ENCODE measurements at places on chromosomes 4 and X.

DNA sequence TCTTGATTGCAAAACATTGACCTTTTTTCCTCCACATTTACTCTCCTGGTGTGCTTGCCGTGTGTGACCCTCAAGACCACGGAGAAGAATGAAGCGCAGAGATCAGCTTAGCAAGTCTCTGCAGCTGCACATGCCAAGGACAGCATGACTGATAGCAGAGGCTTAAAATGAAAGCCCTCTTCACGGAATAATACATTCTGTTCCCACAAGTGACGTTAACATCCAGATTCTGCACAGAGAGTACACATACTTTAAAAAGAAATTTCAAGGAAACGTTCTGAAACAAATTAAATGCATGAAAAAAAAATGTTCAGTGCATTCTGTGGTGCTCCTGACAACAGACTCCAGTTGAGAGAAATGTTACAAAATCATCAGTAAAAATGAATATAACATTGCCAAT is 60.9 kb downstream of the SLC7A11 start:
- no peak for DNase-seq

DNA sequence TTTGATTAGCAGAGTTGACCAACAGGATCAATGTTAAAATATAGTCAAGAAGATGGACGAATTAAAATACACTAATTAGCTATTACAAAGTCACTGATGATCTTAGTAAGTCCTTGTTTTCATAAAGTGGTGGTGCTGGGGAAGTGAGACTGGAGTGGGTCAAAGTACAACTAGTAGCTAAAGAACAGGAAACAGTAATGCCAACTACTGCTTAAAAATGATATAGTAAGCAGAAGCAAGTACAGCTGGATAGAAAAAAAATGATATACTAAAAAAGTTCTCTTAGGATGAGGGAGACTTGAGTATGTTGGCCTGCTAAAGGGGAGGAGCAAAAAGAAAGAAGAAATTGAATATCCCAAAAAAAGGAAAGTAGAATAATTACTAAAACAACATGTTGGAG is 580.8 kb upstream of the FTHL17 start:
- no peak for DNase-seq

- DNase-seq, result no peak
Observed at GRCh38 chr4:100287534-100287933, 97.3 kb upstream of the DDIT4L start.

DNA sequence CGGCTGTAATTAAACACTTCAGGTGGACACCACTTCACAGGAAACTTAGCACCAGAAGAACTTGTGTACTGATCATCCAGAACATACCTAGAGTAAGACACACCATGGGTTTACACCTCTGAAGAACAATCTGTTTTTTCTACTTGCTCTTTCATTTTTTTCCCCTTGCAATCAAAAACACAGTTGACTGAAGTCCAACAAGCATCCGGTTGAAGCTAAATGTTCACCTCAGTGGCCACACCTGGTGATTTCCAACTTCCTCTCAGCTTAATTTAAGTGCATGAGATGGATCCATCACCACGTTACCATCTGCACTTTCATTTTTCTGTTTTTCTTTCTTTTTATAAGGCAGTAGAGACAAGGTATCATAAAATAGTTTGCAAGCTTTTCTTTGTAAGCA is 4.9 kb upstream of the TXK start:
- DNase-seq, result no peak

DNA sequence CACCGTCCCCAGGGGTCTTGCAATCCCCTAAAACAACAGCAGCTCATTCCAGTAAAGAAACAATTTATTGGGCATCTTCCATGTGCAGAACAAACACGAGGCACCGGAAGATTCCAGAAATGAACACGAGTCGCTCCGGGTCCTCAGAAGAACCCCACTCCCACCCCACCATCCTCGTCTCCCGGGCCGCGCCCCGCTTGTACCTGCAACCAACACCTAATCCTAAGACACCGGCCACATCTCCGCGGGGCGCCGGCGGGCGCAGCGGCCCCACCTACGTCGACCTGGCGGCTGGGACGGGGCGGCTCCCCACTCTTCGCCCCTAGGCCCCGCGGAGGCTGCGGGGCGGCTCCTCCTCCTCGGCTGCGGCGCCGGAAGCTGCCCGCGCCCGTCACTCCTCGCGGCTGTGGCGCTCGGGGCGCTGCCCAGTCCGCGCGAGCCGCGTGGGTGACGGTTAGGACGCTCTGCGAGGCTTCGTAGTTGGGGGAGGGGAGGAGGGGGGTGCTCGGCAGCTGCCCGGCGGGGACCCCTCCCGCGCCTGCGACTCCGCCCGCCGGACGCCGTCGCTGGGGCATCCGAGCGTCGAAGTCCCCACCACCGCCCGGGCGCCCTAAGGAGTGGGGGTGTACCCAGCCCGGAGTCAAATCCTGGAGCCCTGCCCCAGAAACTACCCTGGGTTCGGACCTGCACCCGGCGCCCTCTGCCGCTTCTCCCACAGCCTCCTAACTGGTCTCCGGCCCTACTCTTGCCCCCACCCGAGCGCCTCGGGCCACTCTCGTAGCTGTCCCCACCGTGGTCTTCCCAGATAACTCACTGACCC is at the start of gene CCDC158:
Gene CCDC158, minus strand, starts transcription at position 380 of the 820 bp plus-strand sequence. CDS start 17,934 bp downstream, outside the sequence.
- no peak for DNase-seq

- no peak for DNase-seq
Observed at GRCh38 chr4:176016601-176017000, 49.0 kb upstream of the WDR17 start.

DNA sequence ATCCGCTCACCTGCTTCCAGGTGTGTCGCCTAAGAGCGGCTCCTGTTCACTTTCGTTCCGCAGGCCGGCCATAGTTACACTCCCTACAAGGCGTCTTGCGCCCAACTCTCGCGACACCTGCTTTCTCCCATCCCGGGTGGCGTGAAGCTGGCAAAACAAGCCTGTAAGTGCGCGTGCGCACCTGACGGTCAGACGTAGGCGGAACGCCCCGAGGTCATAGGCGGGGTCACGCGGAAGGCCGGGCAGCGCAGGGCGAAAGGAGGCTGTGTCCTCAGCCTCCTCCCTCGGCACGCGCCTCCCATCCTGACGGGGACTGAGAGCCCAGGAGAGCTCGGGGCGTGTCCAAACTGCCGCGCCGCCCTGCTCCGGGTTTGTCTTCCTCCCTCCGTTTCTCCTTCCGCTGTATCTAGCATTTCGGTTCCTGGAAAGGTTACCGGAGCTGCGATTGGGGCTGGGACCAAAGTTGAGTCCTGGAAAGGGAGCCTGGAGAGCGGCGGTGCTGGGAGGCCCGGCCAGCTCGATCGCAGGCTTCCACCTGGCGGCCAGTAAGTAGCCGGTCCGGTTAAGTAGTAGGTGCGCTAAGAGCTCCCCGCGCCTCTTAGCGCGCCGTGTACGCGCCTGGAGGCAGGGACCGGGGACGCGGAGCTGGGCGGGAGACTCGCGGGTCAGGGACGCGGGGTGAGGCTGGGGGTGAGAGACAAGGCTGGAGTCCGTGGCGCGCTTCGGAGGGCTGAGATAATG is at the start of the genes ABHD18 and MFSD8:
Gene ABHD18, plus strand, starts transcription at position 345 of the 741 bp plus-strand sequence. CDS start 17,550 bp downstream, outside the sequence.
Gene MFSD8, minus strand, starts transcription at position 112 of the 741 bp plus-strand sequence. Its CDS starts 40 bp downstream, at position 72.
- DNase-seq, result peak; percentile 92

DNA sequence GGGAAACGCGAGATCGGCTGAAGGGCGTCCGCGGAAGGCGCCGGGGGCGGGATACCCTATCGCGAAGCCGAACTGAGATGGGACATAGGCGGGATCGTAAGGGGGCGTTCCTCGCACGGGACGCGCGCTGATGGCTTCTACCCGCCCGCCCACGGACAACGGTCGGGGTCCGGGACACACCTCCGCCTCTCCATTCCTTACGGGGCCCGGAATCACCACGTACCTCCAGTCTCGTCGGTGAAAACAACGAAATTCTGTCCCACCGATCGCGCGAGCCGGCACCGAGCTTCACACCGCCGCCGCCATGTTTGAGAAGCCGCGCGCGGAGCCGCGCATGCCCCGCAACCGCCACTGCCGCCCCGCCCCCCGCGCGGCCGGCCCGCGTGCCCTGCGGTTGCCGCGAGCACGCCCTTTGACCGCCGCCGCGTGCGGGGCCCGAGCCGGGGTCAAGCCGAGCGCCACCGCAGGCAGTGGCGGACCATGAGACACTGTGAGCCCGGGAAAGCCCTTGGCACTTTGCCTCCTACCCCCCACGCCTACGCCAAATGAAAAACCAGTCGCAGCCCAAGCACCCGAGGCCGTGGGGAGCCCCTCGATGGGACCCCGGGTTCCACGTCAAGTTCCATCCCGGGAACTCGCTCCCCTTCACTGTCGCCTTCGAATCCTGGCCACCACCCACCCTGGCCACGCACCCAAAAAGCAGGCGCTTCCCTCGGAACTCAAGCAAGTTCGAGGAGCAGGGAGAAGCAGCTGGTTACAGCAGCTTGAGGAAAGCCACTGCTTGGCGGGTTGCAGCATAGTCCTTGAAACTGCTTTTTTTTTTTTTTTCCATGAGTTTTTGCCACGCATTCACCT is at the start of gene SCML2:
Gene SCML2, minus strand, starts transcription at position 320 of the 855 bp plus-strand sequence. CDS start 20,617 bp downstream, outside the sequence.
- peak; percentile 12 for DNase-seq

Measured in NCI-H2107 (cell line).